ENCODE measurements at places on chromosomes 1 and 21. TPM values are rescaled to one million over a fixed set of nuclear protein-coding genes. Genes with fewer than 3 reads are reported as not detected.

Gene F3
- 3.9 TPM for polyA plus RNA-seq

Gene IL10
- polyA plus RNA-seq: 0.63 TPM

Gene RCC1
- polyA plus RNA-seq: 43.4 TPM

Gene CAMK2N1
- polyA plus RNA-seq: 67.3 TPM

Gene SH2D1B
- 0.25 TPM for polyA plus RNA-seq

Gene GNAT2
- polyA plus RNA-seq: not detected

All from left lung (tissue), 14 donors.